Stomach (tissue), 19 donors: ENCODE measurements at places on chromosomes 12 and 14. TPM values are rescaled to one million over a fixed set of nuclear protein-coding genes. Genes with fewer than 3 reads are reported as not detected.

Gene GPRC5D
- not detected for total RNA-seq

- DNase-seq, result no peak
Measured at GRCh38 chr12:45138609-45139008, 77.3 kb upstream of the ANO6 start.

Gene LUM
- total RNA-seq, result 12.5 TPM

GRCh38 chr12:106106892-106107291, 31.9 kb downstream of the NUAK1 start:
- DNase-seq, result no peak

GRCh38 chr14:62957562-62957961, 87.7 kb downstream of the KCNH5 start:
- DNase-seq, result no peak

Gene SVOP
- not detected for total RNA-seq

DNA sequence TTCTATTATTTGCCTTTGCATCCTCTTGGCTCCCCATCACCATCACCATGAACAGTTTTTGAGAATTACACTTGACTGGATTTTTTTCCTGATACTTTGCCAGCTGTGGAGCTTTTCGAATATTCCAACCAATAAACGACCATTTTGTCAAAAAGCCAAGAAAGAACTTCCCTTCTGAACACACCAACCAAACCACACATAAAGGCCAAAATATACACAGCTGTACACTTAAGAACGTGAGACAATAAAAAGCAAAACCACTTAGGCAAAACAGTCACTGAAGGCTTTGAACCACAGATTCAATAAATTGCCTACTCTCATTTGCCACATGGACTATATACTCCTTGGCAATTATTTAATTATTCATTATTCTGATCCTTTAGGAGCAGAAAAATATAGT, 1.1 kb downstream of the C14orf93 start:
- no peak for DNase-seq

GRCh38 chr12:55724226-55724939, 4.2 kb downstream of the RDH5 start:
- DNase-seq, result peak; percentile 87

Gene EIF2S3B
- not detected for total RNA-seq

DNA sequence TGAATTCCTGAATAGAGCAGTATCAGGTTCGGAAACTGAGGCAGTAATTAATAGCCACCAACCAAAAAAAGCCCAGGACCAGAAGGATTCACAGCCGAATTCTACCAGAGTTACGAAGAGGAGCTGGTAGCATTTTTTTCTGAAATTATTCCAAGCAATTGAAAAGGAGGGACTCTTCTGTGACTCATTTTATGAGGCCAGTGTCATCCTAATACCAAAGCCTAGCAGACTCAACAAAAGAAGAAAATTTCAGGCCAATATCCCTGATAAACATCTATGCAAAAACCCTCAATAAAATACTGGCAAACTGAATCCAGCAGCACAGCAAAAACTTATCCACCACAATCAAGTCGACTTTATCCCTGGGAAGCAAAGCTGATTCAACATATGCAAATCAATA, 202.3 kb upstream of the SLC16A7 start:
- DNase-seq, result no peak

GRCh38 chr12:132445884-132446632, 43.9 kb upstream of the FBRSL1 start:
- peak; percentile 92 for DNase-seq

GRCh38 chr12:52522346-52523011, 2.3 kb upstream of the KRT5 start:
- peak; percentile 37 for DNase-seq

GRCh38 chr12:1367331-1368291, 226.8 kb downstream of the FBXL14 start:
- no peak for DNase-seq

DNA sequence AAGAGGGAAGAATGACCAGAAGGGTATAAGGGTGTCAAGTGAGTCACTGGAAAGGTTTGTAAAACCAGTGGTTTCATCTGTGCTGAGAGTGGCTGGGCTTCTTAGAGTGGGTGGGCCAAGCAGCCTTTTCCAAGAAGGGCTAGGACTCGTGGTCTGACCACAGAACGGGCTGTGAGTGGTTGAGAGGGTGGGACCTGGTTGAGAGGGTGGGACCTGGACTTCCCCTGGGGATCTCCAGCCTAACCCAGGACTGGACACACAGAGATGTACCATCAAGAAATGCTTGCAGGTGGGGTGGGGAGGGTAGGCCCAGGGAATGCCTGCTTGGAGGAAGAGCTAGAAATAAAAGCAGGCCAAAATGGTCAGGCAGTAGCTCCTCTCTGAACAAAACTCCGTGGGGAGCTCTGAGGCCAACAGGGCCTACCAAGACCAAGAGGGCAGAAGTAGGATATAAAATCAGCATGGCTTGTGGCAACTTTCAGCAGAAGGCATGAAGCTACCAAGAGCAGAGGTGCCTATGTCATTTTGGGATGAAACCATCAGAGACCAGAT, 140.5 kb downstream of the FOXN3 start:
- DNase-seq, result peak; percentile 25

Gene ENDOU
- 1.8 TPM for total RNA-seq

Gene ALDH1L2
- 6.1 TPM for total RNA-seq

DNA sequence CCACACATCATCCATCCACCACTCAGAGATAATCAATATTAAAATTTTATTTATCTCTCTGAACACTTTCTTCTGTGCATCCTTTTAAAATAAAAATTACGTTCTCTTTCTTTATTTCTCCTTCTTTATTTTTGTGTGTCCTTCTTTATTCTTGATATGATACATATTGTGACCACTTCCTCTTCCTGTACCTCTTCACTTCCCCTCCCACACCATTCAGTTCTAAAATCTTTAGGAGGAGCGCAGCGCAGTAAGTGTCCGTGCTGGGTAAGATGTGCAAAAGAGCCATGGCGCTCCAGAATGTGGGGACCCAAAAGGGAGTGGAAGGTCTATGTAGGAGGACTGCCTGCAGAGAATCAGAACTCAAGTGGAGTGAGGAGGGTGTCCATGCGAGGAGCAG, 256.7 kb downstream of the ITPR2 start:
- DNase-seq, result no peak

Gene SLC5A8
- total RNA-seq, result 0.29 TPM

DNA sequence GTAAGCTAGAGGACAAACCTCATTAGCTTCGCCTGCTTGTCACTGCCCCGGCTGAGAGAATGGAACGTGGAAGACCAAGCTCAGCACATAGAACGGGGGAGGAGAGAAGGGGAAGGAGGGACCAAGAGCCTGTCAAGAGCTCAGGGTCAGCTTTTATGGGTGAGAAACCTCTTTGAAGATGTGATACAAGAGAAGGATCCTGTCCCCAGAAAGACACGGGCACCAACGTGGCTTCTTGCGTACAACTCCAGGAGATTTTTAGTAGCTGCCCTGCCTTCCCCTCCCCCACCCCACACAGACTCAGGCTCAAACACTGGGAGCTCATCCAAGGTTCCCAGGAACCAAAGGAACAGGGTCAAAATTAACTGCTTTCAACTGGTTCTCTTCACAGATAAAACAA, 34.7 kb downstream of the APPL2 start:
- no peak for DNase-seq

- DNase-seq, result peak; percentile 81
Measured at GRCh38 chr12:80195074-80195726, 95.9 kb downstream of the OTOGL start.

GRCh38 chr12:131990066-131990979, 40.6 kb downstream of the EP400 start:
- no peak for DNase-seq

Gene UNC119B
- 26.8 TPM for total RNA-seq

DNA sequence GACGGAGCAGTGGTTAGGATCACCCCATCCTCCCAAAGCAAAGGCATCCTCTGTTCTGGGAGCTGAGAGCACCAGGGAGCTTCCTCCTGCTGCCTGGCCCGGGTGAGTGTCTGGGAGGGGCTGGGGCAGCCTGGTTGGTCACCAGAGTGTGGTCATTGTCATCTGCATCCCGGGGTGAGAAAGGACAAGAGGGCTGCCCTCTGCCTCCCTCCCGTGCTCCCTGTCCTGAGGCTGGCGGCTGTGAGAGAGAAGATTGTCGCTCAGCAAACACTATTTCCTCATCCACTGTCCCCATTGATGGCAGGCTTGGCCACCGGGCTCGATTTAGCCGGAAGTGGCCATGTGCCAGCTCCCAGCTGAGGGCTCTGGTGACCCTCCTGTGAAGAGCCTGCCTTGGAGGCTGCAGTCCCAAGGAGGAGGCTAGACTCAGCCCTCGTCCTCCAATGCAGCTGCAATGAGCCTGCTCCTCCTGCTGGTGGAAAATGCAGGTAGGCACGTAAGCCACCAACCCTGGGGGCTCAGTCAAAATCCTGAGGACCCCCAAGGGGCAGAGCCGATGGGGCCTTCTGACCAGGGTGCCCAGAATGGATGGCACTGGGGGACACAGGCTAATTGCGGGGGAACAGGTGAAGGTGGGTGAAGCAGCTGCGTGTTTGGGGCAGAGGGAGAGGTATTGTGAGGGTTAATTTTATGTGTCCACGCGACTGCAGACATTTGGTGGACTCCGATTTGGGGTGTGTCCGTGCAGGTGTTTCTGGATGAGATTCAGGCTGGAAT, 155.7 kb downstream of the KIF26A start:
- DNase-seq, result no peak

GRCh38 chr12:19369691-19370148, 69.6 kb upstream of the AEBP2 start:
- no peak for DNase-seq

Gene DNAH10
- not detected for total RNA-seq

- no peak for DNase-seq
Measured at GRCh38 chr14:104477117-104477623, 102.4 kb upstream of the C14orf180 start.

- no peak for DNase-seq
Measured at GRCh38 chr12:111826992-111827391, 15.0 kb upstream of the MAPKAPK5 start.

DNA sequence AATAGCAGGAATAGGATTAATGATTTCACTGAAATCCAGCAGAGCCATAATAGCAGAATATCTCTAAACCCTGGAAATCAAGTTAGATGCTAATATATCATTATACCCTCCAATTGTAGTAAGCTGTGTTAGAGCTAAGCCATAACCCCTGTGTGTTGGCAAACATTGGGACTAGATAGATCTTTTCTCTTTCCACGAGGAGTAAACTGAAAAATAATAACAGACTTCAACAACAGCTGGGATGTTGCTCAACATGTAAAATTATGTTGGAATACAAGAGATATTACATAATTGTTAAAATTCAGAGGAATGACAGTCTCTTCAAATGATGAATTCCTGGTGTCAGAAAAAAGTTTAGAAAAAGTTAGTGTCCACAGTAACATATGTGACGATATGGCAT, 383.8 kb downstream of the SNAPC1 start:
- DNase-seq, result no peak

GRCh38 chr12:14395074-14395778, 29.7 kb downstream of the ATF7IP start:
- DNase-seq, result no peak

DNA sequence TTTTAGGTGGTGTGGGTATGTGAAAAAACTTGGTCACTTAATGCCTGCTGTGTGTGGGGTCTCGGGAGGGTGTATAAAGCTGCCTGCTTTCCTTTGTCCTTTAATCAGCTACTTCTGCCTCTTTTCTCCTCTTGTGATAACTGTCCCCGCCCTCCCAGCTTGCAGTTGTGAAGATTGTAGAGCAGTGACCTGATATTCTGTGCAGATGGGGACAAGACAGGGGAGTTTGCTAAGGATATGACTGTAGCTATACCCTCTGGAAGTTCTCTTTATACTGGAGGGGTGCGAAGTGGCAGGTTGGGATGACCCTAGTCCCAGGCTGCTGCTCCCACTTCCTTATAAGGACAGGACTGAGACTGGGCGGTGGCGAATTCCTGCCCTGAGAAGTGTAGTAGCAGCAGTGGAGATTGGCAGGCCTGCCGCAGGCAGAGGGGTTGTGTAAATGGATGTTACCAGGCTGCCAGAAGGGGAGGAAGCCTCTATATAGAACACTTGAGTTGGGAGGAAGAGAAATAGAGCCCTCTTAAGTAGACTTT, 835 bp downstream of the MYL6 start:
- peak; percentile 91 for DNase-seq

DNA sequence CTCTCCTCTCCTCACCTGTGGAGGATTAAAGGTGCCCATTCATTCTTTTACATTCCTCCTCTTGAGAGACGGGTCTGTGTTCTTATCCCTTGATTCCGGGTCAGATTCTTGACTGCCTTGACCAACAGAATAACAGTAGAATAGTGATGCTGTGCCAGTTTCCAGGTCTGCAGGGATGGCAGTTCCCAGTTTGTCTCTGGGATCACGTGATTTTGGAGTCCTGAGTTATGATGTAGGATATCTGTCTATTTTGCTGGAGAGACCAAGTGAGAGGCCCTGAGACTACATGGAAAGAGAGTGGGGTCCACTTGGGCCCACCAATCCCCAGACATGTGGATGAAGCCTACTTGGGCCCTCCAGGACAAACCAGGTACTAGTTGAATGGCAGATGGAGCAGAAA, 142.8 kb downstream of the TTC8 start:
- no peak for DNase-seq

- no peak for DNase-seq
Measured at GRCh38 chr12:75657831-75658230, 146.4 kb upstream of the KRR1 start.

GRCh38 chr12:4762773-4763172, 42.6 kb downstream of the GALNT8 start:
- no peak for DNase-seq

GRCh38 chr14:23447361-23448350, 12.2 kb upstream of the MYH7 start:
- peak; percentile 43 for DNase-seq
